ENCODE measurements at places on chromosomes 12 and 14. TPM values are rescaled to one million over a fixed set of nuclear protein-coding genes. Genes with fewer than 3 reads are reported as not detected.

MAP3K12 gene
- total RNA-seq = 17.2 TPM

PMCH gene
- not detected for total RNA-seq

HSPB8 gene
- total RNA-seq = not detected

FAM186B gene
- total RNA-seq = 0.25 TPM

AQP5 gene
- not detected for total RNA-seq

NUDT14 gene
- 5.5 TPM for total RNA-seq

LRRK2 gene
- total RNA-seq = 0.03 TPM

MFAP5 gene
- total RNA-seq = not detected

RNF212B gene
- total RNA-seq = 0.50 TPM

KRT4 gene
- not detected for total RNA-seq

LYZ gene
- not detected for total RNA-seq

All from neural progenitor cell (in vitro differentiated cells).